ENCODE measurements at places on chromosomes 2 and 18.

- DNase-seq: no peak
Measured at GRCh38 chr18:49862656-49863385, 49.5 kb upstream of the ACAA2 start.

DNA sequence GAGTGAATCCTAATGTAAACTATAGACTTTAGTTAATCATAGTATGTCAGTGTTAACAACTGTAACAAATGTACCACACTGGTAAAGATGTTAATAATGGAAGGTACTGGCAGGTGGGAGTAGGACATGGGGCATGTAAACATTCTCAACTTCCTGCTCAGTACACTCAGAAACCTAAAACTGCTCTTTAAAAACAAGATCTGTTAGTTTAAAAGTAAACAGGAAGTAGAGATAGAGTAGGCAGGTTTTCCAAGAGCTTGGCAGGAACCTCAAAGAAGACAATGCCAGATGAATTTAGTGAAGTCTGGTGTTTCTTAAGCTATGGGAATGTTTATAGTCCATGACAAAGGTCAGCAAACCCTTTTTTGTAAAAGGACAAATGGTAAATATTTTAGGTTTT is 46.6 kb downstream of the CCDC138 start:
- no peak for DNase-seq

DNA sequence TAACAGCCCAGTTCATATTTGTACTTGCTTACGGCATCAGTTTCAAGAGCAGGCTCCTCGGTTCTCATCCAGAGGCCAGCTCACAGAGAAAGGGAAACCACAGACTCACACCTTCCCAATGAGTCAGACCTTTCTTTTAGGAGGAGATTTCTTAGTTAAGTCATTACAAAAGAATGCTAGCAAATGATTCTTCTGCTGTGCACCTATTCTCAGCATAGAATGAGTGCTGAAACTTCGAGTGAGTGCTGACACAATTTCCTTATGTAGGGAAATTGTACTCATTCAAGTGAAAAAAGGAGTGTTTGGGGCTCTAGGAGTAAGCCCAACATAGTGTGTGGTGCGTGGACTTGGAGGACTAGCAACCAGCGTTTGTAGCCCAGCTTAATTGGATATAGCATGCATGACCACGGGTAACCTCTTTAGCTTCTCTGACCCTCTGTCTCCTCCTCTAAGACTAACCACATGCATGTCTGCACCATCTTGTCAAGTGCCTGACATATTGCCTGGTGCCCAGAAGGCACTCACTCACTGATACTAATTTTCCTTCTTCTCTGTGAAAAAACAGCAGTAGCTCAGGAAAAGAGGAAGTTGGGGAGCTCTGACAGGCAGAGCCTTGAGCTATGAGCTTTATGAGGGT is 87.0 kb downstream of the ALPK2 start:
- peak; percentile 24 for DNase-seq

GRCh38 chr18:58227361-58227930 is 183.4 kb downstream of the NEDD4L start:
- no peak for DNase-seq
